ENCODE measurements at places on chromosomes 4 and X.

GRCh38 chr4:120218981-120219380 is 152.3 kb upstream of the MAD2L1 start:
- no peak for DNase-seq

GRCh38 chr4:163755013-163755412 is 260.5 kb downstream of the TMA16 start:
- no peak for DNase-seq

DNA sequence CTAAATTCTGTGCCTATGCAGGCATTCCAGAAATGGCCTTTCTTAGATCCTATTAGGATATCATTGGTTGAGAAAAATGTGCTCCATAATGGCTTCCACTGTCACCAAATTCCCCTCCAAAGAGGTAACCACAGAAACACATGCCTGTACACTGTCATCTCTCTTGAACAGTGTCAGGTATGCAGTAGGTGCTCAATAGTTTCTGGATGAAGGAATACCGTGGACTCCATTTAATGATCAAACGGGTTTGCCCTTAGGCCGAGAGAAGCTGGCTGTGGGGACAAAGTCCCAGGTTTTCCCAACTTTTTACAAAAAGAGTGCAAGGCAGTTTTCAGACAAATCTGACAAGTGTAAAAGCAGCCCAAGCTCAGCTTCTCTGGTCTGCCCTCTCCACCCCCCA is 16.5 kb upstream of the MTM1 start:
- DNase-seq = no peak

DNA sequence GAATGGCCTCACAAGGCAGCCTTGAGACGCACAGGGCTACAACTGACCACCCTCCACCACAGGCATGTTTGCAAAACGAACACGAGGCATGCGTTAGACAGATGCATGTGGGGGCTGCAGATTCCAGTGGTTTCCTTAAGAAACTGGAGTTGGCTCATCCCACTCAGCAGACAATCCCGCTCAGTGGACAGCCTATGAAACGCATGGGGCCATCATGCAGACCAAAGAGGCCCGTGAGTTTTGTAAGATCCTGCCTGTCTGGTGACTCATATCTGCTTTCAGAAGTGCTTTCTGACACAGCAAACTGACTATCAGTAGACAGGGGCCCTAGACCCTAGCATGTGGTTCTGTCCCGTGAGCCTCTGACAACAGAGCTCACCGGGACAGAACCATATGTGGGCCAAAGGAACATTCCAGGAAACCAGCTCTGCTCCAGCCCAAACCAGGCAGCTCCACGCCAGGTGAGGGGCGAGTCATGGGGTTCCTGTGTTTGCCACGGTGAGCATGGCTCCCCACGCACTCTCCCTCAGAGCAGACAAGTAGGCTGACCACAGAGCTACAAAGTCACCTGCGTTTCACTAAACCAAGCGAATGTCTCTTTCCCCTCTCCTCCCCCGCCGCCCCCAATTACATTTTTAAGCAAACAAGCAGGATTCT is 74.4 kb downstream of the MTMR1 start:
- no peak for DNase-seq

GRCh38 chr4:120617171-120617570 is 305.4 kb downstream of the PRDM5 start:
- DNase-seq = no peak

- DNase-seq = no peak
These were observed 141.6 kb downstream of the LARP7 start for GRCh38 chr4:112778520-112778919.

- DNase-seq = no peak
These were observed 234.1 kb downstream of the CPE start for GRCh38 chr4:165612936-165613335.

GRCh38 chrX:153853180-153853901 is 23.0 kb upstream of the PDZD4 start:
- DNase-seq = no peak

DNA sequence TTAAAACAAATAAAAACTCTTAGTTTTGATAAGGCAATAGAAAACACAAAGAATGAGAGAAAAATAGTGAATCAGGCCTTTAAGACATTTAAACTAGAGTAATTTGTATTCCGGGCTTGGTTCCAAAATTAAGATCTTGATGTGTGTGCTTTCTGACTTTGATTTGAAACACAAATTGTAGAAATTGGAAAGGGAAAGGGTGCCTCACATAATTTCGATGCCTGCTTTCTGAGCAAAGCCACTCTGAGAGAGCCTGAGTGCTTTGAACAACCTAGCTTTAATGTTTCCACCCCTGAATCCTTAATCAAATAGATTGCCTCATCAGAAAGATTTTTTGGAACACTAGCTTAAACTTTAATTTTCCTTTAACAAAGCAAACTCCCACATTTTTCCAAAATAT is 666.8 kb downstream of the PCDH18 start:
- DNase-seq = no peak

DNA sequence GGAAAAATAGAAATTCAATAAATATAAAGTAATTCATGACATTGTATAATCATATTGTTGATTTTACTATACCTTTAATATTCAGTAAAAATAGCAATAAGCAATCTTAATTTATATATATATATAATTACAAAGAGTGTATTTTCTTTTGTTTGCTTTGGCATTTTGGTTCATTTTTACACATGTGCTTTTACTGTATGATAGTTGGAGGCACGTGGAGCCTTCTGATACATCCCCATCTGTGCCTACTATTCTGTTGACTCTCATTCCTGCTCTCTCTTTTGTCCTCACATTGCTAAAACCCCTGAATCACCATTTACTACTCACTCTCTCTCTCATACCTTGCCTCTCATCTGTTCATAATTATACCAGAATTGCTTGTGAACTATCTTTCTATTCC is 106.4 kb upstream of the NDST4 start:
- no peak for DNase-seq

GRCh38 chr4:176413171-176413570 is 93.4 kb downstream of the SPCS3 start:
- DNase-seq = no peak

- no peak for DNase-seq
These were observed 52.6 kb upstream of the PDHA1 start for GRCh38 chrX:19291086-19291485.

- DNase-seq = no peak
These were observed 421.8 kb downstream of the MAPK10 start for GRCh38 chr4:85938062-85938461.

DNA sequence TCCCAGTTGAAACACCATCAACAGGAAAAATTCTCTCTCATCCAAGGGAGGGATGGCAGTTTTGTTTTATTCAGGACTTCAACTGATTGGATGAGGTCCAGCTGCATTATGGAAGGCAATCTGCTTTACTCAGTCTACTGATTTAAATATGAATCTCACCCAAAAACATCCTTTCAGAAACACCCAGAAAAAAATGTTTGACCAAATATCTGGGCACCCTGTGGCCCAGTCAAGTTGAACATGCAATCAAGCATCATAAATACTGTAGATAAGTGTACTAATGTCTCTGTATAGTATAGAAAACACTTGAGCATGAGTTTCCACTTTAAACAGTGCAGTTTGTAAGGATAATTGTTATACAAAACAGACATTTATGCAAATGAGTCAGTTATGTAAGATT is 753.2 kb downstream of the ARAP2 start:
- DNase-seq = no peak

- DNase-seq = no peak
These were observed 762.5 kb upstream of the GRIA3 start for GRCh38 chrX:122421434-122422121.

- DNase-seq = no peak
These were observed 10.6 kb downstream of the SULT1E1 start for GRCh38 chr4:69849297-69849696.

GRCh38 chr4:100356172-100356571 is 161.7 kb downstream of the EMCN start:
- no peak for DNase-seq

DNA sequence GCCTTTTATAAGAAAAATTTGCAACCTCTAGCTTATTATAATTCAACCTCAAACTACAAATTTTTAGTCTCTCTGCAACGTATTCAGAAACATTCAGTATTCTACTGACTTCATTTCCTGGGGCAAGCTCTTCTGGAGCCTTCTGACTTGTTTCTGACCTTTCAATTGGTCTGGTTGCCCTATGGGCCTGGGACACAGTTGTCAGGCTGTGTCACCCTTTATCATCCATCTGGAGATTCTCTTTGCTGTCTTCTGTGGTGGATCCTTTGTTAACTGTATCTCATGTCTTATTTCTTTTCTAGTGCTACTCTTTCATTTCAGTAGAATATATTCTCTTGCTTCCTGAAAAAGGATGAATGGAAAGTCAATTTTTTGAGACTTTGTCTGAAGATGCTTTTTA is 55.1 kb upstream of the PGRMC2 start:
- DNase-seq = no peak

DNA sequence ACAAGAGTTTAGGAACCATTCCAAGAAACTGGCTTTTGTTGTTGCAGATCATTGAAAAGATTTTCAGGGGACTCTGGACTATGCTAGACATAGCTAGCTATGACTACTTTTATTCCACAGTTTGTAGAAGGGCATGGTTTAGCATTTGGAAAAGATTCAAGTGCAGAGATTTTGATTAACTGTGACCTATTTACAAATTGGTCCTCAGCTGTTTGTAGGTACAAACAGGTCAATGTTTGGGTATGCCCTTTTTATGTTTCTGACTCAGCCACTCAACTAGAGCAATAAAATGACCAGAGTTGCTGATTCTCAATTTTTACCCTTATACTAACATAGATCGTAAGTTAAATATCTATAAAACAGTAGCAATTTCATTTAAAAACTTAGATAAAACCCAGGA is 46.7 kb downstream of the IGFBP7 start:
- no peak for DNase-seq

GRCh38 chr4:11116940-11117339 is 311.8 kb downstream of the HS3ST1 start:
- no peak for DNase-seq

DNA sequence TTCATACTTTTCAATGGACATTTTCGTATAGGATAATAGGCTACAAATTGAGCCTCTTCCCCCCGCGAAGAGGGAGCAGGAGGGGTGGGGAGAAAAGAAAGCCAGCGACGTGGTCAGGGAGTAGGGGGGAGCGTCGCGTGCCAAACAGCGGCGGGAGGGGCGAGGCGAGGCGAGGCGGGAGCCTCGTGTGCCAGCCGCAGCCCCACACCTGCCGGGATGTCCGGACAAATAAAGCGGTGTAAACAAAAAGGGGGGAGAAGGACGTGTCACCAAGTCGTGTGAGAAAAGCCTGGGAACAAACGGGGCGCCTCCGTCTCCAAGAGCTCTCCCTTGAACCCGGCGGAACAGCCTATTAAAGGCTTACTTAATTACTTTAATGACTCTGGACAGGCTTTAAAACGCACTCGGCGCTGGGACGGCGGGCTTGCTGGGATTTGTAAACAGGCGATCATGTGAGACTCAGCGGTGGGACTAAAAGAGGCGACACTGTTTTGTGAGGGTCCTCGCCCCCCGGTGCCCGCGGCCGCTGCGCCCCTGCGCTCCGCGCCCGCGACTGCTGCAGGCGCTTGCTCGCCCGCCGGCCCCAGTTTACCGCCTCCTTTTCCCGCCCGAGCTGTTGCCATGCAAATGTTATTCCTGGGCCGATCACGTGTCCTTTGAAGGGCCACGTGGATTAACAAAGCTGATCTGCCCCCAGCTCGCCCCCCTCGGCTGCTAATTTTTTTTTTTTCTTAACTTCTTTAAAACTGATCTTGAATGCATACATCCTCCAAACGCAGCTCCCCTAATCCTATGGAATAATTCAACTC is at the start of gene HELT:
Gene HELT, plus strand, starts transcription at position 527 of the 809 bp plus-strand sequence. CDS start 439 bp downstream, outside the sequence.
- DNase-seq = peak; percentile 56

DNA sequence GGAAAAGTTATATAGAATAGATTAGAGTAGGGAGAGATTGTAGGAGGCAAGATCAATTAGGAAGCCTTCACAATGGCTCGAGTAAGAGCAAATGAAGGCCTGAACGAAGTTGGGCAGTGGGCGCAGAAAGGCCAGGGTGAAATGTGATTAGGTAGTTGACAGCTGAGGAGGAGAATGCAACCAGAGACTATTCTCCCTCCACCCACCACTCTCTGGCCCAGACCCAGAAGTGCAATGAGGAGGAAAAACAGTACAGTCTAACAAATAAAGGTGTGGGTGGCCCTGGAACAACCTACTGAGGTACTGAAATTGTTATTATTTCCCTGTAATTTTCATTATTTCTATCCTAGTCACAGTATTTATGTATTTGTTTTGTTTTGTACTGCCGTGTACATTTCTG is 176.7 kb downstream of the SLC39A8 start:
- no peak for DNase-seq

DNA sequence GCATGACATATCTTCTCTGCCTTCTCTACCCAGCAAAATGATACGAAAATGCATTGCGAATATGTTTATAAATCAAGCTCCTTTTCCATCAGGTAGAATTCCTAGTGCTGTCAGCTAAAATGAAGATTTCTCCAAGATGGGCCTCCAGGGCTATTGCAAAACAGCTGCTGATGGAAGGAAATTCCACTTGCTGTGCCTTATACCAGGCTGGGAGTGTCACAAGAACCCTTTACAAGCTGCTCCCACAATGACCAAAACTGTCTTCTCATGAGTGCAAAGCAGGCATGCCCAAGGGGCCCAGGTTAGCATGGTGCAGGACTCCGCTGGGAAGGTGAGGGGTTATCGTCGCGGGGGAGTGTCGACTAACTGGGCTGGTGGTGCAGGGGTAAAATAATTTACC is 8.7 kb downstream of the HNRNPH2 start:
- no peak for DNase-seq

DNA sequence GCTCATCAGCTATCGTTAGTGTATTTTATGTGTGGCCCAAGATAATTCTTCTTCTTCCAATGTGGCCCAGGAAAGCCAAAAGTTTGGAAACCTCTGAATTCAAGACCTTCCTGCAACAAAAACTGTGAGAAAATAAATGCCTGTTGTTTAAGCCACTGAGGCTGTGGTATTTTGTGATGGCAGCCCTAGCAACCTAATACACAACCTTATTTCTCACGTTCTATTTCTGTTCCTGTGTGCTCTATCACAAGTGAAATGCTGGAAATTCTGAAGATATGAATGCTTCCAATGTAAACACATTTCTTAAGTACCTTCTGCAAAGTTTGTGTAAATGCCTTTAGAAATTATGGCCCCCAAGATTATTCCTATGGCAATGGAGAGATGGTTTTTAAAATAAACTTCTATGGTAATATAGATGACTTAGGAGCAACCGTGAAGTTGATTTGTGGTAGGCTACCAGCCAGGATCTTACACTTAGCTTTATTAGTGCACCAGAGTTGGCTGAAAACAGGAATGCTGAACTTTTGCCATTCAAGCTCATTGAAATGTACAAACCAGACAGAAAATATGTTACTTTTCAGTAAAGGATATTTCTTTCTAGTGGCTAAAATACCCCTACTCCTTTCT is 148.0 kb downstream of the USP46 start:
- no peak for DNase-seq
